ENCODE measurements at places on chromosomes 1 and 21.

DNA sequence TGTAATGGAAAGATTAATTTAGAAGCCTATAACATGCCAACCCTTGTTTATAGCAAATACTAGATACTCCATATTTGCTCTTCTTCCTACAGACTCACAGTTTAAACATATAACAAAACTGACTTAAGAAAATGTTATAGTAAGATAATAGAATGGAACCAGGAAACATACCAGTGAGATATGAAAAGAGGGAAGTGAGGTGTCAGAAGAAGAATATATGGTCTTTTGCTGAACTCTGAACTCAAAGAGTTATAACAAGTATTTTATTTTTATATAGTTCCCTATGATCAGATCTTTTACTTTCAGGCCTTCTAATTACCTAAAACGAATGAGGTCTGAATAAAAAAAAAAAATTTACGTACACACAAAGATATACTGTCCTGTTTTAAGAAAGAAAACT is 20.9 kb downstream of the TMED5 start:
- no peak for DNase-seq

GRCh38 chr1:121417325-121417923 is 232.6 kb downstream of the SRGAP2C start:
- no peak for DNase-seq

GRCh38 chr1:22712502-22713271 is 2.0 kb downstream of the EPHB2 start:
- no peak for DNase-seq

DNA sequence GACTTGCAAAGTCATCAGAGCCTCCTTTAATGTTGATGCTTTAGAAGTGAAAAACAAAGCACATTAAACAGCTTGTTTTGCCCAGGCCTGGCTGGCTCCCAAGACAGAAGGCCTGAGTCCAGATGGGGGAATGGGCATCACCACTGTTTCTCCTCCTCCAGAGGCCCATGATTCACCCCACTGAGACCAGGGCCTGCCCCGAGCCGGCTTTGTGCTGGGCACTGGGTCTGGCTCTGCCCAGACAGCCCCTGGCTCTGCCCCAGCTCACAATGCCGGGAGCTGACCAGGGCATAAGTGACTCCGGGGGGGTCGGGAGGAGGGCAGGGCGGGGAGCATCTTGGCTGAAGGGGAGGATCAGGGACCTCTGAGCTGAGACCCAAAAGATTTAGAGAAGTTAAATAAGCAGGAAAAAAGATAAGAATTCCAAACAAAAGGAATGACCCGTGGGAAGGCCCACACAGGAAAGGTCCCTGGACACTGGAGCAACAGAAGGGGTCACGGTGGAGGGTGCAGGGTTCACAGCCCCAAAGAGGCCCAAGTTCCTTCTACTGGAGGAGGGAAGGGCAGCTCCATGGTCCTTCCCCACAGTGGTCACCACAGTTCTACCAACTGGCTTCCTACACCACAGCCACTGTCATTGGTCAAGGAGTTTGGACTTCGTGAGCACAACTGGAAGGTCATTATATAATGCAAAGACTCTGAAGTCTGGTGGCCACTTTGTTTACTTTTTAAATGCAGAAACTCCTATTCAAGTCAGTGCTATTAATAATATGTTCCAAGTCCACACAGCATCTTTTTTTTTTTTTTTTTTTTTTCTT is 5.5 kb downstream of the C2CD2 start:
- no peak for DNase-seq

DNA sequence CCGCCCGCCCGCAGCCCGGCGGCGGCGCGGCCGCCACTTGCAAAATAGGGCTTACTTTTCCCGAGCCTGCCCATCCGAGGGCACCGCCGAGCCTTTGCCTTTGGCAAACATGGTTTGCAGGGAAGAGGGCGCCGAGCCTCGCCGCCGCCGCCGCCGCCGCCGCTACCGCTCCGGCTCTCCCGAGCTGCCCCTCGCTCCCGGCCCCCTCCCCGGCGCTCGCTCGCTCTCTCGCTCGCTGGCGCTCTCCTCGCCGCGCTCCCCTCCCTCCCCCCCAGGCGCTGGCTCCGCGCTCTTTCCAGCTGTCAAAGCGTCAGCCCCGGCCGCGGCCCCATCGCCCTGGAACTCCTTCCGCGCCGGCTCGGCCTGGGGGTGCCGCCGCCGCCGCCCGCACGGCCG is 298 bp downstream of the SSBP3 start:
- no peak for DNase-seq

DNA sequence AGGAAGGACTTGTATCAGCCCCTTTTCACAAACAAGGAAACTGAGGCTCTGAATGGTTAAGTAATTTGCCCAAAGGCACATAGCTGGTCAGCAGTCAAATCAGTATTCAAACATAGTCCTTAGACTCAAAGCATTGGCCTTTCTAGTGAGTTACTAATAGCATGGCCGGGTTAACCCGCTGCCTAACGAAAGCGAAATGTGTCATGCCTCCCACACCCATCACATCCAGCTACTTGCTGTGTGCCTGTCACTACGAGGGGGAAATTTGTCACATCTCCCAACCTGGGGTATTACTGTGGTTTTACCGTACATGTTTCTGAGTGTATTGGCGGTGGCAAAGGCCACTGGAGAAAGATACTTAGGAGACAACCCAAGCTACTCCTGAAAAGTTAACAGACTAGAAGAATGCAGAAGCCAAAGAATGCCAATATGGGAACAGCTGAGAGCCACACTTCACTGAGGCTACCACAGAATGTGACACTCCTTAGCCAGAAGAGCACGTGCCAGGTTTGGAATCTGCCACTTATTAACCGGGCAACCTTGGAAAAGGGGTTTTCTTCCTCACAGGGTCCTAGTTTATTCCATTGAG is 363.5 kb downstream of the KCNH1 start:
- DNase-seq = no peak

GRCh38 chr1:173161510-173162221 is 45.5 kb downstream of the TNFSF4 start:
- DNase-seq = no peak

GRCh38 chr21:45073301-45074047 is 906 bp upstream of the ADARB1 start:
- DNase-seq = no peak

GRCh38 chr21:29342363-29342957 is 43.7 kb downstream of the BACH1 start:
- no peak for DNase-seq

DNA sequence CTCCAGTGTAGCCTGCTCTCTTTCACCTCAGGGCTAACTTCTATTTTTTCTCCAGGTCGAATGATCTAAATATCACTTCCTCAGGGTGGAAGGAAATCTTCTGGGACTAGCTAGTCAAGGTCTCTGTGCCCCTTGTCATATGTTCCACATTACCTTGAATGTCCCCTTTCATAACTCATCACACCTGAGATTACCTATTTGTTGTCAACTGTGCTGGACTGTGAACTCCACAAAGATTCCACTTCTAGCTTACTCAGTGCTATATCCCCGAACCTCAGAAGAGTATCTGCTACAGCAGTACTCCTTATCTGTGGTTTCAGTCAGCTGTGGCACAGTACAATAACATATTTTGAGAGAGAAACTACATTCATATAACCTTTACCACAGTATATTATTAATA is 14.6 kb upstream of the SYNJ1 start:
- no peak for DNase-seq

- no peak for DNase-seq
Measured at GRCh38 chr1:16077406-16078245, 4.2 kb upstream of the FAM131C start.

- DNase-seq = no peak
Measured at GRCh38 chr1:8013800-8014199, 12.3 kb downstream of the ERRFI1 start.

GRCh38 chr1:211610779-211611556 is 32.0 kb upstream of the SLC30A1 start:
- no peak for DNase-seq
